Left lobe of liver (tissue), 2 donors: ENCODE measurements at places on chromosomes 5 and 9. TPM values are rescaled to one million over a fixed set of nuclear protein-coding genes. Genes with fewer than 3 reads are reported as not detected.

The KLF4 gene
- 2.9 TPM for total RNA-seq

The CCT5 gene
- total RNA-seq, result 47.9 TPM

The C1QTNF3 gene
- 1.9 TPM for total RNA-seq

The CAMK4 gene
- total RNA-seq, result 2.7 TPM

DNA sequence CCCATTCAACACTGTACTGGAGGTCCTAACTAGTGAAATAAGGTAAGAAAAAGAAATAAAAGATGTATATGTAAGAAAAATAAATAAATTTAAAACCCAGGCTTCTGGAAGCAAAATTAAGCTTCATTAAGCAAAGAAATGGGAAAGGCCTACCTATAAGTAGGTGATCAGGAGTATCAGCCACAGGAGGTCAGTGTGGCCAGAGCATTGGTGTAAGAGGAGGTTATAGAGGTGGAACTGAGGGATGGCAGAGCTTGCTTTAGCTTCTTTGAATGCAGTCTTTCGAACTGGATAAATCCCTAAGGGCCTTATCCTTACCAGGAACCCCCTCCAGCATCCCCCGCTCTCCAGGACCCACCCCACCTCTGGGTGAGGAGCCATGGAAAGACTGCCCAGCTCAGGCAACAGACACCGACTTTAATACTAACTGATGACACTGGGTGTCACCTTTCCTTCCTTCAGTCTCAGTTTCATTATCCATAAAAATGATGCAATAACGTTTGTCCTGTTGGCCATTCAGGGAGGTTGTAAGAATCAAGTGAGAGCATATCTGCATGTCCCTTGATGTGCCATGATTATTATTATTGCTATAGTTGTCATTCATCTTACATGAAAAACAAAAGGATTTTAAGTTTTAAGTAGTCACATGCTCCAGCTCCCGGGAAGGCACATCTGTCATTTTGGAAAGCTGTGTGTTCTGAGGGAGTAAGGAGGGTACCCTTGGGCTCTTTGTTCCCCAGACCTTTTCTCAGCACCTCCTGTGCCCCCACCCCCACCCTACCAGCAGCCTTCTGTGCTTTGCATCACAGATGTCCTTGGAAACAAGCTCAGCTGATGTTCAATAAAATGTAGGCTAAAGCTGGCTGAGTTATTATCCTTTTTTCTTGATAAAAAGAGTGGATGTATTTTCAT is 50.8 kb upstream of the CTNNA1 start:
- no peak for DNase-seq

DNA sequence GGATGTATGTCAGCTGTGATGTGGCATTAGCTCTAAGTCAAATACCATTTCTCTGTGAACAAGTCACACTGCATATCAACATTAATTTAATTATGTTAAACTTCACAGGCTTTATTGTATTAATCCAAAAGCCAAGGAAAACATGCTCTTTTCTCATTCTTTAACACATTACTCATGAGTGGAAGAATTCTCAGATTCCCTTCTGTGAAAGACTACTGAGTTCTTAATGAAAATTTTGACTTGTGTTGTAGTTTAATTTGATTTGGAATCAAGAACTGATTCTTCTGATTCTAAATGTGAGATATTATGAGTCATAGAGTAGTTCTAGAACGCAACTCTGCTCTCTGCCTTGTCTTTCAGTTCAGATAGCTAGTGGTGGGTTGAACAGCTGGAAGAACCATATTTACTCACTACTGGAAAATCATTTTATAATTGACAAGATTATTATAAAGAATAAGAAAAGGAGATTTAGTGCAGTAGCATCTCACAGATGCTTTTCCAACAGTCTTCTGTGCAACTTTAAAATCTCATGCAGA is 90.6 kb downstream of the VCAN start:
- no peak for DNase-seq

DNA sequence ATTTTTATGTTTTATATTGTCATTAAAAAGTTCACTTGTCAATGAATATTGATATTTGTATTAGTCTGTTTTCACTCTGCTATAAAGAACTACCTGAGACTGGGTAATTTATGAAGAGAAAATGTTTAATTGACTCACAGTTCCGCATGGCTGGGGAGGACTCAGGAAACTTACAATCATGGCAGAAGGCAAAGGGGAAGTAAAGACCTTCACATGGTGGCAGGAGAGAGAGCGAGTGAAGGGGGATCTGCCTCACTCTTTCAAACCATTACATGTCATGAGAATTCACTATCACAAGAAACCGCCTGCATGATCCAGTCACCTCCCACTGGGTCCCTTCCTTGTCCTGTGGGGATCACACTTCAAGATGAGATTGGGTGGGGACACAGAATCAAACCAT is 27.4 kb downstream of the SRD5A1 start:
- no peak for DNase-seq

DNA sequence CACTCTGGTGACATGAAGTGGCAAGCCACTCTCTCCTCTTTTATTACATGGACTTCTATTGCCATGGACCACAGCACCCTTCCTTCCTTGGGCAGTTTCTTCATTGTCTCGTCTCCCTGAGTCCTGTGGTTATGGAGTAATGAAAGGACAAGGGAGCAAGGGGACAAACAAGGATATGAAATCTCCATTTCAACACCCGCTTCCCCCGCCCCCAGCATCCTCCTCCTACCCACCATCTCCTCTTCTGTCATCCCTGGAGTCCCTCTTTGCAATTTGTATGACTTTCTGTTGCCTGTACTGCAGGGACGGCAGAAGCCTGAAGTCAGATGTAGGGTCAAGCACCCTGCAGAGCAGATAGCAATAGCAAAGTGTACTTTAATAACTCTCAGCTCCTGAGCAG is 300.7 kb upstream of the CLINT1 start:
- no peak for DNase-seq
